ENCODE measurements at places on chromosomes 7 and 10. TPM values are rescaled to one million over a fixed set of nuclear protein-coding genes. Genes with fewer than 3 reads are reported as not detected.

- no peak for DNase-seq
Observed at GRCh38 chr10:56785292-56785691, 424.2 kb upstream of the ZWINT start.

- DNase-seq, result no peak
Observed at GRCh38 chr7:96285579-96285978, 36.3 kb downstream of the SLC25A13 start.

Gene PLPP4
- not detected for total RNA-seq

DNA sequence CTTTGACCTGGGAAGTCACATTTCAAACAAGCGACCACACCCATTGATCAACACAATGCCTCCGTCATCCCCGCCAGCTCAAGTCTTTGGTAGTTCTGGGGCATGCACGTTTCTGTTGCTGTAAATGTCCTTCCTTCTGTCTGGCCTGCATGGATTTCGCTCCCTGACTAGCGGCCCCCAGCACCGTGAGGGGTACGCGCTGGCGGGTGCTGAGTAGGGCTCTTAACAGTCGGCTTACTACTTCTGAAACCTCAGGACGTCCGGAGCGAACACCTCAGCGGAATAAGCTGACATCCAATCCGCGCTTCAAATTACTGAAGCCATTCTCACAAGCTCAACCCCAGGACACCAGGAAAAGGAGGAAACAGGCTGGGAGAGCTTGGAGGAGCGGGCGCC, 505 bp downstream of the NUDCD3 start:
- peak; percentile 32 for DNase-seq

DNA sequence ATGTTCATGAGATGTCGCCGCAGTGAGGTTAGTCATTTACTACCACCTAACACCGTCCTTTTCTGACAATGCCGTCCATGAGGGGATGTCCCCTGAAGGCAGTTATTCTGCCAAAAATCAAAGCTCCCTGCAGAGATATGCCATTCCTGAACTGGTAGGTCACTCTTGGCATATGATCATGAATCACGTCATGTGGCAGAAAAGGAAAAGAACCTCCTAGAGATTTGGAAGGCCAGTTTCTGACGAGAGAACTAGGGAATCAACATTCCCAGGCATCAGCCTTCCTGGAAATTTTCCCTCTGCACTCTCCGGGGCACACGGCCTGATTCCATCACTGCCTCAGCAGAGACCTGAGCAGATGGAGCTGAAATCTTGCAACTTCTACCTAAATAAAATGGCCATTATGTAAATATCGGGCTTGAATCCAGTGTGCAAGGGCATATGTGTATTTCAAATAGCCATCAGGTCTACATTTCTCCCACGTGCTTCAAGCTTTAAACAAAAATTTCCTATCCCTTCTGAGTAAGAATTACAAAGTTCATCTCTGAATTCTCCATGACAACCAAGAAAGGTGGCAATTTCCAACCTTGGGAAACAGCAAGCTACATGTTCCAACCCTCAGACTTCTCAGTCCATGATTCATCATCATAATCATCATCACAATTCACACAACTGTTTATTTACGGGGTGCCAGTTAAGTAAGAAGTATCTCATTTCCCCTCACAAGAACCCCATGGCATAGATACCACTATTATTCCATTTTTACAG, 46.5 kb downstream of the AMPH start:
- DNase-seq, result no peak

- no peak for DNase-seq
Observed at GRCh38 chr10:77015360-77015759, 622.2 kb downstream of the KCNMA1 start.

DNA sequence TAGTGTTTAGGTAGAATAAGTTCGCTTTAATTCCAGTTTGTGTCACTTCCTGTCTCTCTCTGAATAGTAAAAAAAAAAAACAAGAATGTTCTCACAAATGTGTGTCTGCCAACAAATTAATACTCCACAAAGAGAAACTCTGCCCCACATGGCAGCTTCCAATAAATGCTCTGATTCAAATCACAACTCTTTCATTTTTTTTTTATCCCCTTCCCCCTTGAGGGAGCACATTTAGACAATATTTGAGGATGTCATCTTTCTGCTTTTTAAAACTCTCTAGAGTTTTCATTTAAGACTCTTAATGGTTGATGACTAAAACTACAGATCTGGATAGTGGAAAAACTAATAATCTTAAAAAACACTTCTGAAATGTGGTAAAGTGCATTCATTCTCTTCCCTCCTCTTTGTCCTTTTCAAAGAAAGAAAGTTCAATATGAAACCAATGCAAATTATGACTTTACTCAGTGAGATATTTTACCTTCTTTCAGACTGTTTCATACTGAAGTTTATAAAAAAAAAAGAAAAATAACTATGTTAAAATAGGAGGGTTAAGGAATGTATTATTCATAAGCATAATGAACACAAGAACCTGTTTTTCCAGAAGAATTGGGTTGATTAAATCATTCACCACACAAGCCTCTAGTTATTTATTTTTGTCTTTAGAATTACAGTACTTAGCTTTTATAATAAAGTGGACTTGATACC, 42.3 kb downstream of the ARID5B start:
- DNase-seq, result peak; percentile 23

Gene FRAT1
- total RNA-seq, result 2.1 TPM

DNA sequence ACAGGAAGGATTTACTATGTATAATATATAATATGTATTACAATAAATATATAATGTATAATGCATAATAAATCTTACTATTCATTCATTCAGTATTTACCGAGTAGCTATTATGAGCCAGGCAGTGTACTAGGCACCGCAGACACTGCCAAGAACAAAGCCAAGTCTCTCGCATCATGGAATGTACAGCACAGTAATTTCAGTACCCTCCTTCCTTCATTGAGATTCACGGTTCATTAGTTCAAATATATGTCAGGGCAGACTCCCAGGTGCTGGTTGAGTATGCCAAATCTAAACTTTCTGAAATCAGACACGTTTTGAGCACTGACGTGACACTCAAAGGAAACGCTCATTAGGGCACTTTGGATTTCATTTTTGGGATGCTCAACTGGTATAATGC, 9.1 kb downstream of the USP6NL start:
- DNase-seq, result no peak

Gene UBE2D4
- 22.7 TPM for total RNA-seq

Gene ZCWPW1
- 4.1 TPM for total RNA-seq

Gene KLF14
- 0.17 TPM for total RNA-seq

DNA sequence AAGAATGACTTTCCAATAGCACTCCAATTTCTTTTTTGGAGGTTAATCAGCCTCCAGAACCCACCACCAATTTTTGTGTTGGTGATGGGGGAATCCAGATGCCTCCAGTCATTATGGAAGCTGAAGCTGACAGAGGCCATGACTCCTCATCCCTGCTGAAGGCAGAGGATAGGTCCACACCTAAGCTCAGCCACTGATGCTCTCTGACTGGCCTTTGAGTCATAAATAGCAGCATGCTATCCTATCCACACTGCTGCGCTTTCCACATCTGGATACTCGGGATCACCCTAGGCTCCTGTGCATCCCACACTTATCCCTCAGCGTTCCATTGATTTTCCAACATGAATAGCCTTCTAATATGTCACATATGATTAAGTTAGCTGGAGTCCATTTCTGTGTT, 124.2 kb downstream of the TES start:
- DNase-seq, result no peak

DNA sequence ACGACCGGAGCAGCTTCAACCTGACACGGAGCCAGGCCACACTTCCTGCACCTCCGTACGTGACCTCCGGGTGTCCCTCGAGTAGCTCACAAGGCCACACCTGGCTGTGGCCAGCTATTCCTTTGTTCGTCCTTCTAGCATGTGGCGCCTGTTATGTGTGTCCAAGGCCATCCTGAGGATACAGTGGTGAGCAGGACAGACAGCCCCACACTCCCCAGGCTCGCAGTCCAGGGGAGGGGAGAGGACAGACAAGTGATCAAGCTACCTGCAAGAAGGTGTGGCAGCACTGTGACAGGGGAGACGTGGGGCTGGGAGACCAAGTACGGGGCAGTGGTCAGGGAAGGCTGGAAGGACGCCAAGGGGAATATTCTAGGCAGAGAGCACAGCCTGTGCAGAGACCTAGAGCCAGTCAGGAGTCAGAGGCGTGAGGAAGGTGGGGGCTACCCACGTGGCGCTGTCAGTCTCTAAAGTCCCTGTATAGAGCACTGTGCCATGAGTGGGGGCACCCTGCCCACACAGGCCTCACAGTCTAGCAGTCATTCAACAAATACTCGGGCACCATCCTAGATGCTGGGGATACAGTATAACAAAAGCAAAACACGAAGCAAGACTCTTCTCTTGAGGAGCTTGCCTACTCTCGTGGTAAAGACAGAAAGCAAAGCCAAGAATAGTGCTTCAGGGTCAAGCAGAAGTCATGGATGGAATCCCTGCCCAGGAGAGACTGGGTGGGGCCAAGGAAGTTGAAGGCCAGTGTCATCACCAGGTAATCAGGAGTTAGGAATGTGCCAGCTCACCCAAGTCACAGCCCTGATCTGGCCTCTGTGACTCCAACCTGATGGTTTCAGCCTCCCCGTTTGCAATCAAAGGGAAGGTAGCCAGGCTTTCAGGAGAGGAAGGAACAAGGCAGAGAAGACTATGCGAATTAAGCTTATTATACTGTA, 58.6 kb downstream of the PROSER2 start:
- peak; percentile 64 for DNase-seq

DNA sequence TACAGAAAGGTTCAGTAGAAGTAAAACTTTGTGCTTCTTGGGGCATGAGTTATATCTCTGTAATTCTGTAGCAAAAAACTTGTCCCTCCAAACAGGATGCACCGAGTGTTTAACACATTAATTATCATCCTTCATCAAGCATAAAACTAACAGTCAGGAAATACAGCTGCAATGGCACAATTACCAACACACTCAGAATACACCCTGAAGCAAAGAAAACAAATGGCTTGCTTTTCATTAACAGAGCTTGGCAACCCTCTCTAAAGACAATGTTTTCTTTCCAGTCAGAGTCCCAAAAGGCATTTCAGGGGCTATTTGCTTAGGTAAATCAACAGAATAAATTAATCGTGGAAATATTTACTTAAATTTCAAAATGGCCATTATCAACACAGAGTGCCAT, 107.7 kb downstream of the ICA1 start:
- DNase-seq, result no peak

Gene POLR3A
- 30.0 TPM for total RNA-seq

Gene THSD7A
- 5.9 TPM for total RNA-seq

Gene TSPAN14
- total RNA-seq, result 116 TPM

DNA sequence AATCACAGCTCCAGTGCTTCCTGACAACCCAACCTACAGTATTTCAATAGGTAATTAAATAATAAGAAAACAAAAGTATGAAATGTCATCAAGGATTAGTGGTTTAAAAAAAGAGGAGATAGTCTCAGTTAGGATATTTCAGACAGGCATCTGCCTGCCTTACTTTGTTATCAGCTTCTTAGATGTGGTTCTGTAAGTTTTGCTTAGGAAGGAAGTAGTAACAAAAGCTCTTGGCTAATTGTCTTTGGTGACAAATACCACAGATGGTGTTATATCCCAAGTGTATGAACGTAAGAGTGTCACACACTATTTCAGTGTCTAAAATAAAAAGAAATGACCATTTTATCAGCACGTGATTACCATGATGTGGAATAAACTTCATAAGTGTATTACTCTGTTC, 9.8 kb upstream of the ACTA2 start:
- DNase-seq, result no peak

Gene SNX10
- total RNA-seq, result 19.6 TPM

- DNase-seq, result no peak
Observed at GRCh38 chr10:62790019-62790555, 14.4 kb upstream of the ADO start.

Gene AKR1D1
- not detected for total RNA-seq

DNA sequence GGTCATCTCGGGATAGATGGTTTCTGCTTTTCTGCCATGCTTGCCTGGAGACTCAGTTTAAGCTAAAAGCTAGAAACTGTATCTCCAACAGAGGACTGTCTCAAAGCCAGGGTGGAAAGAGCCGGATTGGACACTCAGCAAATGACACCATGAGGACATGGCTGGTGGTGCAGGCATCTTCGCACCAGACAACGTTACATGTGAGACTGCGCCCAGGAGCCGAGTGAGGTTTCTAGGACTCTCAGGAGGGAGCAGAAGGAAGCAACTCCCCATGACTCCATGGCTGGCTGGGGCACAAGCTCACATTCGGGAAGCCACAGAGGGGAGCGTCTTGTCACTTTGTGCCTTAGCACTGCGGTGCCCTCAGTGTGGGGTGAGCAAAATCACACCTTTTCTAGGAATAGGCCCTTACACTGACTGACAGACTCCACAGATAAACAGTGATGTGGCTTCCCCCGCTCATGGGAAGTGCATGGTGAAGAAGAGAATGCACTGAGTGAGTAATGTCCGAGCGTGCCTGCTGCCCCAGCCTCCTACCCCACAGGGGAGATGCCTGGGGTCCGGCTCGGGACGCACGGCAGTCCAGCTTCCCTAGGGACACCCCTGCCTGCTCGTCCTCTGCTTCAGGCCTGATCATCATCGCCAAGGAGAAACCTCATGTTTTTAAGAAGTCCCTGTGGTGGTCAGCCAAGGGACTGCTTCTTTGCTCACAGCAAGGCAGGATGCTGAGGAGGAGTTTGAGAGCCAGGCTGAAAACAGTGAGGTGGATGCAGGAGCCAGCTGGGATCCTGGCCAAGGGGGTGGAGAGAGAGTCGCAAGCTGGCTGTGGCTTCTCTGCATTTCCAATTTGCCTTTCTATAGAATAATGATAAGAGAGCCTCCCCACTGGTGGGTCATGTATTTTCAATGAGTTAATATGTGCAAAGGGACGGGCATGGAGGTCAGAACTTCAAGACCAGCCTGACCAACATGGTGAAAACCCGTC, 52.2 kb upstream of the FXYD4 start:
- DNase-seq, result no peak

DNA sequence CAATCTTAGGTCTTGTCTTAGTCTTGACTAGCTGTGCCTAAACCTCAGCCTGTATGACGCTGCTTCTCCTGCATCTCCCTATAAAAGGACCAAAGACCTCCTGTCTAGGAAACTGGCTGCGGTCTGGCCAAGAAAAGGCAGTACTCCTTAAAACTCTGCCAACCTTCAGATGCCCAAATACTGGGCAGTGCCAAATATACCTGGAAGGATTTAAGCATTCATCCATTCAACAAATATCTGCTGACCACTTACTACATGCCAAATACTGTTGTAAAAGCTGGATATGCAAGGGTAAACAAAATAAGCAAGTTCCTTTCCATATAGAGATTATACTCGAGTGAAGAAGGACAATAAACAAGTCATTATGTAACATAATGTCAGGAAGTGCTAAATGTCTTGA, 135.8 kb downstream of the HBP1 start:
- no peak for DNase-seq

Gene SORBS1
- total RNA-seq, result 2.8 TPM

All from Calu3 (cell line).